ENCODE measurements at places on chromosomes 4 and X. TPM values are rescaled to one million over a fixed set of nuclear protein-coding genes. Genes with fewer than 3 reads are reported as not detected.

DNA sequence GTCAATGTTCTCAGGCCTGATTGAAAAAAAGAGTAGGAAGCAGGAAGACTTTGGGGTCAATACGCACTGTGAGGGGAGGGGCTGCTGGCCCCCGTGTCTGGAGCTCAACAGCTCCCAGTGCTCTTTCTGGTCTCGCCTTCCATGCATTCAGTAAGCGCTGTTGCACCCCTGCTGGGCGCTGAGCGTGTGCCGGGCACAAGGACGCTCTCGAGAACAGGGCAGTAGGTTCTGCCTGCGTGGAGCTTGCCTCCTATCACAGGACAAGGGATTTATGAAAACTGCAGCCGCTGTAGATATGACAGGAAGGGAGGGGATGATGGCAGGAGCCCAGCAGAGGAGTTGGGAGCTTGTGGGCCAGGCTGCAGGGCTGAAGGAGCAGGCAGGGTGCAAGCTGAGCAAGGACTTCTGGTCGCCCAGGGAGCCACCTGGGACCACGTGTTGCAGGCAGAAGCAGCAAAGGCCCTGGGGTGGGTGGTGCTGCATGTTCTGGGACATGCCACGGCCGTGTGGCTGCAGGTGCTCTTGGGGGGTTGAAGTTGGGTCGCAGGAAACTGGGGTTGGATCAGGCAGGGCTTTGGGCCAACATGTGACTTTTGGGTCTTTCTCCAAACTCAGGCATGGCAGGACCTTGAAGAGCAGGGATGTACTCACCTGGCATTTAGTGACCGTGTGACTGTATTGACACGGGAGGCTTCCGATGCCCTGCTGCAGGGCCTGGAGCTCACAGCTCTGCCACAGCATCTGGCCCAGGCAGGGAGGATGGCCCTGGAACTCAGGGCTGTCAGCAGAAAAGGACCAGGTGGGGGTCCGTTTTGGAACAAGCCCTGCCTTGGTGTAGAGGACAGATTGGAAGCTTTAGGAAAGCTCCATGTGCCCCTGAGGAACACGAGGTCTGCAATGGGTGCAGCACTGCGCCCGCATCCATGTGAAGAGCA is 97.9 kb downstream of the CPZ start:
- no peaks in the 10 kb centered on the region for H3K4me1 ChIP-seq
- no peak for DNase-seq
- no peak overlapping the region for H3K4me3 ChIP-seq
- H3K36me3 ChIP-seq, result no peaks in the 10 kb centered on the region
- peaks cover 3% of the 10 kb centered on the region for H3K27me3 ChIP-seq

DNA sequence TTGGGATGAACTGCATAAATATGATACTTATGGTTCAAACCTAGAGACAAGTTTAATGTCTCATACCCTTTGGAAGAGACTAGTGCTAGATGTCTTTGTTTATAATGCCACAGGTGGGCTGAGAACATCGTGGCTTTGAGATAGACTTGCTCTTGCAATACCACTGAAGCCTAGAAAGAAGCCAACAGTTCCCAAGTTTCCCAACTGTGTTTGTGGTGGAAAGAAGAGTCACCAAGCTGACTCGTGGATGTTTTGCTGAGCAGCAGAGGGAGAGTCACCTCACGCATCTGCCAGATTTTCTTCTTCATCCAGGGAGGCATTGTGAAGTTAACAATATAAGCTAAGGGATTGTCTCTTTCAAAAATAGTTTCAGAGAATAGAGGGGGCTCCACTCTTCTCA is 1076.2 kb downstream of the C4orf33 start:
- no peaks in the 10 kb centered on the region for H3K36me3 ChIP-seq
- DNase-seq, result no peak
- H3K4me1 ChIP-seq, result no peaks in the 10 kb centered on the region

BCOR gene
- total RNA-seq, result 48.3 TPM

MAGIX gene
- total RNA-seq, result 3.8 TPM
